ENCODE measurements at places on chromosomes 16 and 17.

DNA sequence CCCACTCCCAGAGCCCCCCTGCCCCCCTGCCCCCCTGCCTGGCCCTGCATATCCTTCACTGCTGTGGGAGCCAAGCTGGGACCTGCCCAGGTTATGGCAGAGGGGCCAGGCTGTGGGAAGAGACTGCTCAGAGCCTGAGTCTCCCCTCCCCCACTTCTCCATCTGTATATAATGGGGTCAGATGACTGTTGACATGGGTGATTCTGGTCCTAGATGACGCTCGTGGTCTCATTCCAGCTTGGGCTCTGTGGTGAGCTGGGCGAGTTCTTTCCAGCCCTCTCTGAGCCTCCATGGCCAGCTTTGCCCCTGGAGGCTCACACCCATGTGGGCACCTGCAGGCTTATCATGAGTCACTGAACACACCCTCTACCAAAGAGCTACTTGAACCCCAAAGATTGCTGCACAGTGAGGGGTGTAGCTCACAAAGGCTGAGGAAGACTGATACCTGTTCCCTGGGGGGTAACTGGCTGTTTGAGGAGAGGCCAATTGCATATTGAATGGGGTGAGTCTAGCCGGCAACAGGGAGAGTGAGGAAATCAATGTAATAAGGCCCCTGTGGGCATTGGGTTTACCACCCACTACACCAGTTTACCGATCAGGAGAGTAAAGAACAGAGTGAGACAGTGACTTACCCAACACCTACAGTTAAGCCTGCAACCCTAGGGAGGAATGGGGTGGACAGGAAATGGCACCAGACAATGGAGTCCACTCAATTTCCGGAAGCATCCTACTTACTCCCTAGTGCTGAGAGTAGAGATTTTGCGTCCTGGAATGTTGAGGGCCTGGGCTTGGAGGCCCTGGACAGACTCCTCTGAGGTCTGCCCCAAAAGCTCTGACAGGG lies 4.2 kb upstream of the SREBF1 start:
- peak; percentile 25 for DNase-seq

DNA sequence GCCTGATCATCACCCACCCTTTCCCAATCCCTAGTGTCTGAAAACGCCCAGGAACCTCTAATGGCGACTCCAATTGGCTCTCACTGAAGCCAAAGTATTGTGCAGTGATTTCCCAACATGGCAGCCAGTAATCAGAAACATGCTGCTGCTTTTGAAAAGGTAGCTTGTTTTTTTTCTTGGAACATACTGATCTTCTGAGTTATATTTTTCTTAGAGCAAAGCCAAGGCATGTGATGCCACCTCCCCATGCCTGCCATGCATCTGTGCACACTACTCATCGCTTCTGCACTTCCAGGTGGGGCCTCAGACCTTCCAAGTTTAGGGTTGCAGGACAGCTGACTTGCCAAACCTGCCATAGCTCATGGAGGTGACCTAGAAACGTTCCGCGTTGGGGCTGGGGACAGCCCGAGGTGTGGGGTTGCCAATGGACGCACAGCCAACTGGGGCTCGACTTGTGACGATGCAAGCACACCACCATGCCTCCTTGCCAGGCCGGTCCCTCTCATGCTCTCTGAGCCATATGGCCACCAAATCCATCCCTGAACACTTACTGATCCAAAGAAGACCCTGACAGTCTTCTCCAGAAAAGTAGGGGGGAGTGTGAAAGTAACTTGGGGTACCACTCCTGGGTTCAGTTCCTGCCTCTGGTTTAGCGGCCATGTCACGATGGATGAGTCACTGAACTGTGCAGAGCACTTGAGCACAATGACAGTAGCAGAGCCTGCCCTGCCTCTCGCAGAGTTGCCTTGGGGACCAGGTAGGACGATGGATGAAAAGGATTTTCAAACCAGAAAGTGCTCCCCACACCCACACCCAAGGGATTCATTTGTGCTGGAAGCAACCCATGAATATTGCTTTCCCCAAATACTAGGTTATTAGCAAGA lies 155.7 kb downstream of the CCDC182 start:
- no peak for DNase-seq

DNA sequence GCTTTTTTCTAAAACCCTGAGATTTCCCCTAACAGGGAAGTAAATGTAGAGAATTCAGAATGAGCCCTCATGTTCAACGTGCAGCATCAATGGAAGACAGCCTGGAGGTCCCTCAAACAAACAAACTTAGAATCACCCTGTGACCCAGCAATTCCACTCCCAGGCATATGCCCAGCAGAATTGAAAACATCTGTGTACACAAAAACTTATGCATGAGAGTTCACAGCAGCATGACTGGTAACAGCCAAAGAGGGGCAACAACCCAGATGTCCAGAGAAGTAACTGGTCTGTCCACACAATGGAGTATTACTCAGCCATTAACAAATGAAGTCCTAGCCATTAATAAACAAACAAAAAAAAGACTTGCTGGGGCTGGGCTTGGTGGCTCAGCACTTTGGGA lies 252.7 kb downstream of the PARN start:
- DNase-seq = no peak

DNA sequence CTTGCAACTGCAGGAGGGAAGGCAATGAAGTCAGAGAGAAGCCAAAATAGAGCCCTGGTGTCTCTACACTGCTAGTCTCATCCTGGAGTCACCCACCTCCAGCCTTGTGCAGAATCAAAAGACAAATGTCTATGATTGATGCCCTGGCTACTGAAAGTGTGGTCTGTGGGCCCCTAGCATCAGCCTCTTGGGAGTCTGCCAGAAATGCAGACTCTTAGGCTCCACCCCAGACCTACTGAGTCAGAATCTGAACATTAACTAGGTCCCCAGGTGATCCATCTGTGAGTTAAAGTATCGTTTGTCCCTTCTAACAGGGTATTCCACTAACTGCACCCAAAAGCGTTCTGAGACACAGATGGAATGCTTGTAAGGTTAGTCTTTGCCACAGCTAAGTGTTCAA lies 21.2 kb downstream of the EARS2 start:
- no peak for DNase-seq

DNA sequence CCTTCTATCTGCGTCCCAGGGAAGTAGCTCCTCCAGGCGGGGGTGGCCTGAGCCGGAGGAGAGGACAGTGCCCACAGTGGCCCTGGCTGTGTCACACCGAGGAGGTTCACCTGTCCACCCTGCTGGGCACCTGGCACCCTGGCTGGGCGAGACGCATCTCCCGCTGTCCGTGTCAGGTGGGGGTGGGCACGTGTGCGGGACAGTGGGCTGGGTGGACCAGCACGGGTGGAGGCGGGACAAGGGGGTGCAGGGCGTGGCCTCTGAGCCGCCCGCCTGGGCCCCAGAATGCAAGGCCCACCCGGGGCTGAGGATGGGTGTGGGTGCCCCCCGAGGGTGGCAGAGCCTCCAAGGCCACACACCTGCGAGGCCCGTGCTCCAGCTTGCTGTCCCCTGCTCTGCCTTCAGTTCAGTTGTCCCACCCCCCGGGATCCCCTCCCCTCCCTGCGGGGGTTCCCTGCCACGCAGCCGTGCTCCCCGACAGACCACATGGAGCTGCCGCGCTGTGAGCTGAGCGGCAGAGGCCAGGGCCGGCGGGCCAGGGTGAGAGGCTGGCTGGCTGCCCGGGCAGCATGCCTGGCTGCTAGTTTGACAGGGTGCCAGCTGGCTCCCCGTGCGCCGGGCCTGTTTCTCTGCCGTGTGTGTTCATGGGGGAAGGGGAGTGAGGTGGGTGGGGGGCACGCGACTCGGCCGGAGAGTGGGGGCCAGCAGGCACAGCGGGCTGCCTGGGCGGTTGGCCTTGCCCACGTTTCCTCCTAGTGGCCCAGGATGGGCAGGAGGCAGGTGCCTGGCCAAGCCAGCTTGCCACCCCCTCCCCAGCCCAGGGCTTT lies 33.9 kb downstream of the BAHCC1 start:
- DNase-seq = no peak

DNA sequence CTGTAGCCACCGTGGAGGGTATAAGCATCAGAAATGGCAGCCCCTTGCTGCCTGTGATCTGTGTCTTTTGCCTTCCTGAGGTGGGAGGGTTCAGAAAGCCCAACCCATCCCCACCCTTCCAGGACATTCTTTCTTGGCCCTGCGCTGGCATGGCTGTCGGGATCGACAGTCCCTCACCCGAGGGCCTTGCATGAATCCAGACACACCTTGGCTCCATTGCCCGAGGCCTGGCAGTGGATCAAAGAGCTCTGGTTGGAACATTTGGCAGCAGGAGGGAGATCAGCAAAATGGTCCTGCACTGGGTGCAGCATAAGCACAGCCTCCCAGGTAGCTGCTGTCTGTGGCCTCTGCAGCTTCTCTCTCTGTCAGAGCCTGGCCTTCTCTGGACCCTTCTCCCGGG lies 246.6 kb upstream of the MAF start:
- DNase-seq = no peak

DNA sequence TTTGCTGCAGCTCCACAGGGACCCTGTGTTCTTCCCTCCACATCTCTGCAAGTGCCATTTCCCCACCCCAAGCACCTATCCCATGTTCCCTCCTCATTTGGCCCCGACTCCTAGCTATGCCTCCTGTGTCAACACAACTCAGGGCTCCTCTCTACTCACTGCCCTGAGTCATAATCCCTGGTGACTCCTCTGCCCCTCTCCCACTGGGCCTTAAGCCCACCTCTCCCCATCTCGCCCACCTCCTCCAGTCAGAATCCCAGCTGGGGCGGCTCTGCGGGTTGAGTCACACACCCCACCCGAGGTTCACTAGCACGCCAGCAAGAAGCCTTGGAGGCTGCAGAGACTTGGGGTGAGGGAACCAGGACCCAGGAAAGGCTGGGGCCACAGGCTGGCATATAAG lies 346.2 kb downstream of the FOXL1 start:
- DNase-seq = no peak

DNA sequence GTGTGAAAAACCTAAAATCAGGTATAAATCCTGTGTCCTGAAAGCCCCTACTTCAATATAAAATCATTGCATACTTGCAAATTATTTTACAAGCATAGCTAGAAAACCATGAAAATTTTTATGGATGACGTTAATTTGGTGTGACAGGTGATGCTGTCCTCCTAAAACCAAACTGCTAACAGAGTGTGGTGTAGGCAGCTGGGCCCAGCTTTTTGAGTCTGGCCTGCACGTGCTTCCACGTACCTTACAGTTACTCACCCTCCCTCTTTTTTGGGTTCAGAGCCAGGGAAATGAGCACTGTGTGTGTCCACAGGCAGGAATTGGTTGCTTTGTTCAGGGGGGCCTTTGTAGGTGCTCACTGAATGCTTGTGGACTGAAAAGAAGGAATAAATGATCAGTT lies 36.4 kb downstream of the CLEC16A start:
- DNase-seq = no peak

GRCh38 chr16:483341-484075 lies 44.0 kb upstream of the CAPN15 start:
- DNase-seq = no peak

- DNase-seq = no peak
Measured at GRCh38 chr16:29182501-29182900, 197.6 kb downstream of the LAT start.

- no peak for DNase-seq
Measured at GRCh38 chr16:15764112-15764511, 92.7 kb downstream of the MYH11 start.

GRCh38 chr16:88913870-88914269 lies 47.4 kb upstream of the PABPN1L start:
- DNase-seq = no peak

DNA sequence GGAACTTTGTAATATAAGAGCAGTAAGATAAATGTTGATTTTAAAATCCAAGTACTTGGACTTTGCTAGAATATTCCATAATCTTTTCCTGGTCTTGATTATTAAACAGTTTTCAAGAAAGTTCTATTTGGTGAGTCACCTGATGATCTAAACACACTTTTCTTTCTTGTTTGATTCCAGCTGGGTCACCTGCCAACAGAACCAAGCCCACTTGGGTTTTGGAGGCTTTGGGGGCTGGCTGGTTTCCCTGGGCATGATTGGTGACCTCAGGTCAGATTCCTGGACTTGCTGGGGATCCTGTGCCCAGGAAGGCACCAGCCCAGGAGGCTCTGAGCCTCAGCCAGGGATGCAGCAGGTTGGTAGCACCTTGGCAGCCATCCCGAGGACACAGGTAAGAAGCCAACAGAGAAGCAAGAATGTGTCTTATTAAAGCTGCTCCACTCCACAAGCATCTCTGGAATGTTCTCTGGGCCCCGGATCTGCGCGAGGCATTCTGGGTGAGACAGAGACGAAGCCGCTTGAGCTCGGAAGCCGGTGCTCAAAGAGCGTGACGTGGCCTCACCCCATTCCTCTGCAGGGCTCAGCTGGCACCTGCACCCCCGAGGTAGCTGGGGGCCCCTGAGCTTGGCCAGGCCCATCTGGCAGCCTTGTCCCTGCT lies 3.1 kb upstream of the TEX19 start:
- DNase-seq = no peak

GRCh38 chr16:81029930-81030604 lies 5.6 kb upstream of the ATMIN start:
- DNase-seq = no peak

GRCh38 chr16:25434064-25434463 lies 176.4 kb upstream of the ZKSCAN2 start:
- no peak for DNase-seq

- peak; percentile 44 for DNase-seq
Measured at GRCh38 chr16:88754912-88755744, 29.9 kb downstream of the PIEZO1 start.

DNA sequence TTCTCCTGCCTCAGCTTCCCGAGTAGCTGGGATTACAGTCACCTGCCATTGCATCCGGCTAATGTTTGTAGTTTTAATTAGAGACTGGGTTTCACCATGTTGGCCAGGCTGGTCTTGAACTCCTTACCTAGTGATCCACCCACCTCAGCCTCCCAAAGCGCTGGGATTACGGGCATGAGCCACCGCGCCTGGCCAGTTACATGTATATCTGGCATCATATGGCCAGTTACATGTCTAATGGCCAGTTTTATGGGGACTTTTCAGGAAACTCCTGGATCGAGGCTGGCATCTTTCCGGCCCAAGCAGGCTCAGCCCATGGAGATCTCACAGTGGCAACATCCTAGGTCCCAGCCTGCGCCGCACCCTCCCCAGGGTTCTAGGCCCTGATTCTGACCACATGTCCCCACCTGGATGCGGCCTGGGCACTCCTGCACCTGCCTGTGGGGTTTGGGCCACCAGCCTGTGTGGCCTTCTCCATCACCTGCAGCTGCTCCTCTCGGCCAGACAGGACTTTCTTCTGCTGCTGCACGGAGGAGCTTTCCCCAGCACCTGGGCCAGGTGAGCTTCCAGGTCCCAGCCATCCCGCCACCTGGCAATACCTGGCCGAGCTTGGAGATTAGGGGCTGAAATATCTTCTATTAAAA lies 1.3 kb upstream of the CIAO3 start:
- no peak for DNase-seq

- DNase-seq = no peak
Measured at GRCh38 chr17:29115961-29116803, 64.0 kb downstream of the MYO18A start.

DNA sequence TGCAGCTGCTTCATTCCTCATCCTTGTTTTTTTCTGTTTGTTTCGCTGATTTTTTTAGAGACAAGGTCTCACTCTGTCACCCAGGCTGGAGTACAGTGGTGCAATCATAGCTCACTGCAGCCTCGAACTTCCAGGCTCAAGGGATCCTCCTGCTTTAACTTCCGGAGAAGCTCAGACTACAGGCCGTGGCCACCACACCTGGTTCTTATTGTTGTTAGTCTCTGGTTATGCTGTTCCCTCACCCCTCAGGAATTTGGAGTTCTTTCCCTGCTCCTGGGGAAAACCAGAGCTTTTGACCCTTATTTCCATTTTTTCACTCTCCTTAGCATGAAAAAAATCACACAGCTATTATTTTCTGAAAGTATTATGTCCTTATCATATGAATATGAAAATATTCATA lies 1.8 kb downstream of the ODF4 start:
- no peak for DNase-seq
